IMR-90 (cell line): ENCODE measurements at places on chromosomes 6 and 20.

- DNase-seq = no peak
Measured at GRCh38 chr20:16608277-16608650, 35.0 kb upstream of the KIF16B start.

- no peak for DNase-seq
Measured at GRCh38 chr6:35072698-35073055, 68.5 kb downstream of the TCP11 start.

GRCh38 chr6:118584911-118585310 lies 36.8 kb downstream of the PLN start:
- DNase-seq = no peak

- DNase-seq = no peak
Measured at GRCh38 chr20:41111578-41111951, 25.8 kb upstream of the PLCG1 start.

GRCh38 chr20:4109307-4109940 lies 94.1 kb upstream of the RNF24 start:
- no peak for DNase-seq

GRCh38 chr6:161128230-161128629 lies 136.7 kb downstream of the MAP3K4 start:
- DNase-seq = no peak
